ENCODE measurements at places on chromosomes 2 and 18.

DNA sequence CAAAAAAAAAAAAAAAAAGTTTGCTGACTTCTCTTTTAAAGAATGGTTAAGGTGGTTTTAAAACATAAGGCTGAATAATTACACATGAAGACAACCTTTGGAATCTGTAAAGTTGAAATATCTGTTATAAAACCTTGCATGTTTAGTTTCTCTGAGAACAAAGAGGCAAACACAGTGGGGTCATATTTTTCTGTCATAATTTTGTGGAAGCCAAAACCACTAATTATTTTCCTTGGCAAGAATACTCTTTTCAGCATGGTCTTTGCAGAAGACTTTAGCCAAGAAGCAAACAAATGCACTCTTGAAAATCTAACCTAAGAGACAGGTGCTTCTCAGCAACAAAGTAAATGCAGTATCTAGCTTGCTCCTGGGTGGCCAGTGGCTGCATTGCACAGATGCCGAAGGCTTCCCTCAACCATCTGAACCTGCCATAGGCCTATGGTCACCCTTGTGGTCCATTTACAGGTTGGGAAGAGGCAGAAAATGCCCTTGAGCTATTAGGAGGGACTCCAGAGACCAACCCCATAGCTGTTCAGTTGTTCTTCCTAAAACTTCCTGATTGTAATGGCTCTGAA is 44.8 kb downstream of the ZAP70 start:
- peak; percentile 35 for DNase-seq

- no peak for DNase-seq
These were observed 211.7 kb upstream of the RGPD4 start for GRCh38 chr2:107615039-107615438.

GRCh38 chr2:8983571-8983970 is 19.9 kb downstream of the MBOAT2 start:
- DNase-seq: no peak

DNA sequence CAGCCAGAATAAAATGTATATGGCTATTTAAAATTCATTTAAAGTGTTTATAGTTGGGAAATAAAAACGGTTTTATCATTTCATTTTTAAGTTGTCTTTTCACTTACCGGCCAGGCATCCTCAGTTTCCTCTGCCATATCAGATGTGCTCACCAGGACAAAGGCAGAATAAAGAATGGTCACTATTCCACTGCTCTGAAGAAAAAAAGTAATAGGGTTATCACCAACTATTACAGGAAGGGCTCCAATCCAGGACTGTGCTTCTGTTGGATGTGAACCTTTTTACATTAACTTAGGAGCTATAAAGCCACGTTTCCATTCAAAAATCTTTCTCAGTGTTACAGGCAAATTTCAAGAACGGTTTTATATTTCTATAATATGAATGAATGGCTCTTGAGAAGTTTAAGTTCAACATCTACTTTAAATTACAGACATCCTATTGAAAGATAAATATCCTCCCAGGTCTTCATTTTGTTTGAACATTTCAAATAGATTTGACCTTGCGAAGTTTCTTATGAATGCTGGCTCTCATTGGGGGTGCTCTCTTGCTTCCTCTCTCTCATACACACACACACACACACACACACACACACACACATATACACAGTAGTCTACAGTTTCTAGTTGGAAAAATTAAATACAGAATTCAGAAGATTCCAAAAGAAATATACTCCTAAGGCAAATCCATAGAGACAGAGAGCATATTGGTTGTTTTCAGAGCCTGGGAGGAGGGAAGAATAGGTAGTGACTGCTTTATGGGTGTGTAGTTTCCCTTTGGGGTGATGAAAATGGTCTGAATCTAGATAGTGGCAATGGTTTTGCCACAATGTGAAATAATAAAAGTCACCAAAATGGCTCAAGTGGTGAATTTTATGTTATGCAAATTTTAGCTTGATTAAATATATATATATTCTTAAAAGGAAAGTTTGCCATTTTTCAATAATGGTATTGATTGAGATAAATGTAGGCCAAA is 2.9 kb upstream of the SLC40A1 start:
- DNase-seq: no peak

DNA sequence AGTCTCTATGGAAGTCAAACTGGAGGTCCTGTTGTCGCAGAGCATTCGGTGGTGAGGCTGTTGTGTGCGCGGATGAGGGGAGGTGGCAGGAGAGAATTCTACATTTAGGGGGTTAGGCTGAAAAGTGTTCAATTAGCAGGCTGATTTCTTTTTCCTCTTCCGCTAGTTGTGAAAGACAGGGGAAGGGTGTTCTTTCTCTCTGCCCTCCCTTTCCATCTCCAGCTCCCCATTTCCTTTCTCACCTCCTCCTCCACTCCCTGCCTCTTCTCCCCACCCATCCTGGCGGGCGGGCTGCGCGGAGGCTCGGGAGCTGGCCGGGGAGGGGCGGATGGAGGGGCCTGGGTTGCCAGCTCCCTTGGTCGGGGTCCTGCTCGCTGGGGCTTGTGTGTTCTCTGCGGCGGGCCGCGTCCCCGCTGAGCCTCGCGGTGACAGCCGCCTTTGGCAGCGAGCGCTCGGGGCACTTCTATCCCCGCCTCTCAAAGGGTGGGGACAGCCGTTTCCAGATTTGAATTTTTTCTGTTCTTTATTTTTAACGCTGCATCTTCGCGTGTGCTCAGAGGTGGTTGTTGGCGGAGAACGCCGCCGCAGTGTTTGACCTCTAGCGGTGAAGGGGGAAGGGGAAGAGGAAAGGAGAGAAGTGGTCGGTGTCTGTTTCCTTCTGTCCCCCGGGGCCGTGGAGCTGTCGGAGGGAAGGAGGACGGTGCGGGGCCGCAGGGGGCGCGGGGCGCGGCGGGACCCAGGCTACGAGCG is 3.6 kb downstream of the SOX11 start:
- DNase-seq: peak; percentile 56

DNA sequence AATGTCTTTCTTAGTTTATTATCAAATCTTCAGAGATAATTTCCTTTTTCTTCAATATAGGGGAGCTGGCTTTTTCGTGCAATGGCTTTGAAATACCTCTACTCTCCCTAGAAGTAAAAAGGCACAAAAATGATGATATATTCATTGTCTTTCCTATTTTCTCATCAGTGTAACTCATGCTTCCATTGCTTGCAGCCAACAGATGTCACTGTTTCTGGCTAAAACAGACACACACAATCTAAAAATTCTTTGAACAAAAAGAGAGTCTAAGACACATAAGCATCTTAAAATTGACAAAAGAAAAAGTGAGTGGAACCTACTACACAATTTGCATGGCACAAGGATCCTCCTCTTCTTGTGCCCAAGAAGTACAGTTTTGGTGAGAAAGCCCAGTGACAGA is 448.7 kb upstream of the VRK2 start:
- peak; percentile 3 for DNase-seq

DNA sequence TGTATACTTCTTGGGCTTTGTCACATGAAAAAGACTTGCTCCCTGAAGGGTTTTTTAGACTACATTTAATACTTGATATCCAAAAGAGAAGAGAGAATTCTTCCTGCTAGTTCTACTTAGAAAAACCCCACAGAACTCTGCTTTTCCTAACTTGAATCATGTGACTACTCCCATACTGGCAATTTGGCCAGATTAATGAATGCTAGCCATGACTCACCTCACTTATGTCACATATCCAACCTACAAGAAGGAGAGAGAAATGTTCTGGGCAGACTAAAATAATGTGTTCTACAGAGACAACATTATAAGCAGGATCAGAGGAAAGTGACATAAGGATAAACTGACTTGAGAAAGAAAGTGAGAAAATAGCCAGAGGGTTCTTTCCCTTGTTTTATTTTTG is 249.3 kb upstream of the GULP1 start:
- peak; percentile 78 for DNase-seq

DNA sequence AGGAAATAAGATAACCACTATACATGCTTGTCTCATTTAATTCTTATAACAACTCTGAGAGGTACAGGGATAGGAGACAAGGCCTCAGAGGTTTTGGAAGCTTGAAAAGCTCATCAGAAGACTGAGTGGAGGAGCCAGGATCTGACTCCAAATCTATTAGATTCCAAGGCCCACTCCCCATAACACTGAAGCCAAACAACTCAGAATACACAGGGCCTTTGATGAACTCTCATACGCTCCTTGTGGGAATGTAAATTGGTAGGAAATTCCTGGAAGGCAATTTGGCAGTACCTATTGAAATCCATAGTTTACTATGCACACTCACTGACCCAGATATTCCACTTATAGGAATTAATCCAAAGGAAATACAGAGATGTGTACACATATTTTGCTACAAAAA is 27.9 kb downstream of the WIPF1 start:
- no peak for DNase-seq

DNA sequence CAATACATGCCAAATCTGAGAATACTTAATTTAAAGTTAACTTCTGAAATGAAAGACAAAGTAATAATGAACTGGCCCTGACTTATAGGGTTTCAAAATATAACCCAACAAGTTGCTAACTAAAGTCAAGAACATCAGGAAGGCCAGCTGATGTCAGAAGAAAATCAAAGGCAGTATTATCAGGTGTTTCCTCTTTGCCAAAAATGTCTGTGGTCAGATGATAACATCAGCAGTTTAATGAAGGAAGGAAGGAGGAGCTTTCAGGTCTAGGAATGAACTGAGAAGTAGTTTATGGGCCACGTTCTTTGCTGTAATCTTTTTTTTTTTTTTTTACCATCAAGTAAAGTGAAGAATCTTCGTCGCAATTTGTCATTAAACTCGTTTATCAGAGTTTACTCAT is 40.9 kb downstream of the CDH2 start:
- DNase-seq: no peak

DNA sequence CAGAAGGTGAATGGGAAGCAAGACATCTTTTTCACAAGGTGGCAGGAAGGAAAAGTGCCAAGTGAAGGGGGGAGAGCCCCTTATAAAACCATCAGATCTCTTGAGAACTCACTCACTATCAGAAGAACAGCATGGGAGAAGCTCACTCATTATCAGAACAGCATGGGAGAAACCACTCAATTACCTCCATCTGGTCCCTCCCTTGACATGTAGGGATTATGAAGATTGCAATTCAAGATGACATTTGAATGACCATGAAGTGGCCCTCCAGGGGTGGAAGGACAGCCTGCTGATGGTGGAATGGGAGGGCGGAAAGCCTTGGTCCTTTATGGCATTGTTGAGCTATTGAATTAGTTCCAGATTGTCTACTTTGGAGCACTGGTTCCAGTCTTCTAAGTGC is 413.0 kb upstream of the MEX3C start:
- no peak for DNase-seq

DNA sequence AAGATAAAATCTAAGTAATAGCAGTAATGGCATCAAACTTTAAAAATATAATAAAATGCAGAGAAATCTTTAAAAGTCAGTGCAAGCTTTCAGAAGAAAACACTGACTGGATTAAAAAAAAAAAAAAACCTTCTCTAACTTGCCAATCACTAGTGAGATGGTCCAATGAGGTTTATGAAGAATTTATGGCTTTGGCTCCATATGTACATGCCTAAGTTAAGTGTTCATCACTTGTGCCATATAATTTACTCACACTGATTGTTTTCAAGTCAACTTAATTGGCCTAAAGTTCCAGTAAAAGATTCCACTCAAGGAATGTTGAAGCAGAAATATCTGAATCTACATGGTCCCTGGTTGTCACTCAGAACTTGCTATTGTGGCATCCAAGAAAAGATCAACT is 40.7 kb upstream of the RAB27B start:
- DNase-seq: no peak

DNA sequence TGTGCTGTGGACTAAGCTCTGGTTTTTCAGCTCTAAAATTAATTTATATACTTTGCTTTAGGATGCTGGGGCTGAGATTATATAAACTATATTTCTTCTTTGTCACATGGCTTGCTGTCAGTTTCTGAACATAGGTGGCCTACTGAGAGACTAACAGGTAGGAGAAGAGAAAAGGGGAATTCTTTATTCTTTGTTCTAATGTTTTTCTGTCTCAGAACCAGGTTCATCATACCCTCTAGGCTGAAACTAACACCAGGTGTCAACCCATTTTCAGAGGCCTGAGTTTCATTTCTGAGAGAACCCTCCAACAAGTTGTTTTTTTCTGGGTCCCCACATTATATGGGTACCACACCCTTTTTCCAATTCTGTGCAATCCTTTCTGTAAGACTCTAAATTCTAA is 843.6 kb downstream of the TRIB2 start:
- no peak for DNase-seq

DNA sequence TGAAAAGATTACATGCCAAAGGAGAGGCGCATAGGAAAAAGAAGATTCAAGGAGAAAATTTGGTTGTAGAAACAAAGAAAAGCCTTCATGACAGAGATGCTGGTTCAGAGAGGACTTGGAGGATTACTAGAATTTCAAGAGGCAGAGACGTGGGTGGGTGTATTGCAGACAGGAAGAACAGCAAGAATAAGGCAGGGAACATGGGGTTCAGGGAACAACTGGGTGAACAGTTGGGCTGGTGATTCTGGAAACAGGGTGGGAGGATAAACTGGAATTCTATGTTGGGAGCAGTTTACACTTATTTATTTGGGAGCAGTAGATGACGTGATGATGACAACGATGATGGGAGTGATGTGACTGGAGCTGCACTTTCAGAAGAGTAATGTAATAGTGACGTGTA is 18.4 kb upstream of the GMCL1 start:
- no peak for DNase-seq

GRCh38 chr2:979069-979928 is 28.6 kb downstream of the SNTG2 start:
- DNase-seq: no peak

DNA sequence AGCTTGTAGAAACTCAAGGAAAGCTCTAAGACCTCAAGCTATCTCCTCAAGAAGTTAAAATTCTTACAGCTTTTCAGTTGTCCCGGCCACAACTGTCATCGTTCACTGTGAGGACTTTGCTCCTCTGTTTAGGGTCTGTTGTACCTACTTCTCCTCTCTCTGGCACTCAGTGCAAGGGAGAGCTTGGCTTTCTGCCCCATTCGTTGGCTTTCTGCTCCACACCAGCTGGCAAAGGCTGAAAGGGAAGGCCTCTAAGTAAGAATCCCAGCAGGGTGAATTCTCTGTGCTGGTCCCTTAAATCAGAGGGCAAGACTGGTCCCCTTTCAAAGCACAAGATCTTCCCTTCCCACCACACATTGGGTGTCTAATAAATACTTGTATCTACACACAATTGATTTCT is 17.3 kb downstream of the ZBTB7C start:
- no peak for DNase-seq

- no peak for DNase-seq
These were observed 21.8 kb downstream of the PSTPIP2 start for GRCh38 chr18:46050268-46050667.

GRCh38 chr18:79746730-79747129 is 51.0 kb upstream of the KCNG2 start:
- no peak for DNase-seq

GRCh38 chr2:6946722-6947121 is 29.5 kb downstream of the RNF144A start:
- peak; percentile 92 for DNase-seq

GRCh38 chr2:201411421-201411820 is 39.8 kb downstream of the TRAK2 start:
- DNase-seq: peak; percentile 69

Measured in choroid plexus epithelial cell (primary cell).